Smooth muscle cell of the brain vasculature (primary cell): ENCODE measurements at places on chromosomes 1 and 21.

- DNase-seq, result no peak
Measured at GRCh38 chr1:88145752-88146151, 538.3 kb upstream of the PKN2 start.

GRCh38 chr1:64692911-64693310, 52.0 kb upstream of the RAVER2 start:
- DNase-seq, result no peak

DNA sequence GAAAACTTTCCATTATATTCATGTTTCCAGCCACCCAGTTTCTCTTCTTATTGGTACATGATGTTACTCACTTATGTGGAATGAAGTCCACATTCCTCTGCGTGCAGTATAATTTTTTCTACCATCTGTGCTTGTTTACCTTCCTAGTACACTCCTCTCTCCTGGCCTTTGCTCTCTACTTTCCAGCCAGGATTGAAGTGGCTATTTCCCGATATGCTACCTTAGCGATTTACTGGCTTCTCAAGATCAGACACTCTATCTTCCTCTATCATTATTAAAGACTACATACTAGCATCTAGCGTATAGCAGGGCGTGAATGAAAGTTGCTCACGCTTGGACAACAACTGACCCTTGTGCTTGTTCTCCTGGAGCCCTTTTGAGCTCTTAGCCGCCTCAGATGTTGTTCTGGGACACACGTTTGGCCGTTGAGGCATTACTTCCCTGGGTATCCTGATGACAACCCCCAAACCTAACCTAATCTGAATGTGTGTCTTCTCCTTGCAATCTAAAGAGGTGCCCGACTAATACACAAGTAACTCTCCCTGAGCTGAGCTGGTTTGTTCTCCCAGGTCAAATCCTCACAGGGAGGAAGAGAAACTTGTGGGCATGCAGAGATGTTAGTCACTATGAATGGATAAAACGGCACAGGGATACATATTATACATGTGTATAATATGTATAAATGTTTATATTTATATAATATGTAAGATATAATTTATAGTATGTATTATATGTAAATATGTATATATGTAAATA, 13.4 kb upstream of the MTARC2 start:
- DNase-seq, result no peak

- no peak for DNase-seq
Measured at GRCh38 chr1:52158218-52158617, 16.3 kb downstream of the ZFYVE9 start.

DNA sequence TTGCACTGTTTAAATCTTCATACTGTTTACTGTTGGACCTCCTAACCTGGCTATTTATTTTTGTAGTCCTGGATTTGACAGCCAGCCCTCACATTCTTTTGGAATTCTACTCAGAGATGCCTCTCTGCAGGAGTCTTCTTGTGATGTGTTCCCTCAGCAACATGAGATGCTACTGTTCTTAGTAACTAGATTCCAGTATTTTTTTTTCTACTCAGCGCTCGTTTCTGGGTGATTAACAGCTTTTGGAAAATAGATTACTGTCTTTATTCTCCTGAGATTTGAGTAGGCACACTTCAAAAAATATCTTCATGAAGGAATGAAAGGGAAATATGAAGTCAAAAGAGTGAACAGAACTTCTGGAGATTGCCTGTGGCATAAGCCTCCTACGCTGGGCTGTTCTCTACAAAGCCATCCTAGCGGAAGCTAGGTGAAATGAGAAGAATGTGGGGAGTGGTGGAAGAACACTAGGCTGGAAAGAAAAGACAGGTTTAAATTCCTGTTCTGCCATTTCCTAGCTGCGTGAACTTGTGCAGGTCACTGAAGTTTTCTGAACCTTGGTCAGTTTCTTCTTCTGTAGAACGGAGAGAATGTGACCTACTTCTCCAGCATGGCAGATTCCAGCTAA, 75.9 kb downstream of the LRRC8C start:
- DNase-seq, result peak; percentile 62

DNA sequence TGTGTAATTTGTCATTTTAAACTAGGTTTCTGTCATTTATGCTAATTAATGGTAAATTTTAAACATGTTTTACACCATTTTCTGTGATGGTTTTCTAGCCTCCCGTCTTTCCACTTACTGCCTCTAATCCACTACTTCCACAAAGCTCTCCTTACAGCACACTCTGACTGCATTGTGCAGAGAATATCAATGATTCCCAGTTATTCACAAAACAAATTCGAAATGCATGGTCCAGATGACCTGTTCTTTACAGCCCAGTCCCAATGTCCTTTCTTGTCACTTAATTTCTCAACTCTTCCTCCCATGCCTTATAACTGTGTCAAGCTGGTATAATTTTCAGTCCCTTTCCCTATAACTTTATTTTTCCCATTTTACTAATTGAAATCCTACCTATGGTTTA, 770.5 kb downstream of the USP25 start:
- no peak for DNase-seq

- peak; percentile 17 for DNase-seq
Measured at GRCh38 chr1:22611530-22611947, 24.9 kb upstream of the C1QA start.

- DNase-seq, result no peak
Measured at GRCh38 chr1:118841521-118841920, 146.6 kb downstream of the TBX15 start.

DNA sequence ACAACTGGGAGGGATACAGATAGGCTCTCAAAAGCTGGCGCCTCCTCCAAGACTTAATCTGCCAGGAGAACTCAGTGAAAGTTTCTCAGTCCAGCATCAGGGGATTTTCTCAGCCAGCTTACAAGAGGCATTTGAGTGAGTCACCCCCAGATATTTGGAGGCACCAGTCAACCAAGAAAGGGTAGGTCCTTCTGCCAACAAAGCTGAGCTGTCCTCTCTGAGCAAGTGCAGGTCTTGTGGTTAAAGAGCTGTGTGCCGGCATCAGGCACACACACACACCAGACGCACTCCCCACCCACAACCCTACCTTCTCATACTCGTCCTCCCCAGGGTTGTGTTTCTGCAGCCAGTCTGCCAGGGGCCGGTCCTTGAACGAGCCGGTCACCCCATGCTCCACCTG, 27.0 kb upstream of the PPP1R15B start:
- DNase-seq, result no peak

- no peak for DNase-seq
Measured at GRCh38 chr21:31570824-31571566, 88.5 kb upstream of the SOD1 start.

DNA sequence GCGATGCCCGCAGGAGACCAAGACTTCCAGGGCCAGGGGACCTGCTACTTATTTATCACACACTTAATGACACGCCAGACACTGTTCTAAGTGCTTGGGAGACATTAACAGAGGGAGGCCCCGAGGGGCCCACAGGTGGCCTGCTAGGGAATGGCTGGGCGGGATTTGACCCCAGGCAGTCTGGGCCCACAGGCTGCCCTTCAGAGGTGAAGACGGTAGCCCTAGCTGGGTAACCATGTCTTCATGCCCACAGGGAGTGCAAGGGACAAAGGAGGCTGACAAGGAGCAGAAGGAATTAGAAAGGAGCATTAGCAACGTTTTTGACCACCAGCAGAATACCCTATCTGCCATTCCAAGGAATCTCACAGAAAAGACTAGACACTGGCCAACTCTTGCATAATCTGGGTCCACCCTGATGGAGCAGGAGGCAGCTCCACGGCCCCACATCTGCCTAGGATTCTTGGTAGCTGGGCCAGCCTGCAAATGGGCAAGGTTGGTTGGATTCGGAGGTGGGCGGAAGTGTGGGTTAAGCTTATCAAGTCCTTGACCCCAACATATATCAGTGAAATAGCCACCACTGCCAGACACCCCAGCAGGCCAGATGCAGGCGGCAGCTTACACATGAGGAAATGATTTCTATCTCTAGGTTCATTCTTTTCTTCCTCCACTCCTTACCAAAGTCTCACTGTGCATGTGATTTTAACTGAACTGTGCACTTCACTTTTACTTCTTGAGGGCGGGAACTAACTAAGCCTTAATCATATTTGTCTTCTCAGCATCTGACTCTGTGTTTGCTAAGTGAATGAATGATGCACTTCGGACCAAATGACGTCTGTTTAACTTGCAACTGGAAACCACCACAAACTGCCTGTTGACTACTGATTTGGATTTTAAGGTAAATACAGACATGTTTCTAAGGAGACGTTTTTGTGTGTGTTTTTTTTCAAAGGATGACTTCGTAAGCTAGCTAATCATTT, 3.4 kb upstream of the ETS2 start:
- DNase-seq, result no peak

GRCh38 chr1:38584448-38585355, 274.9 kb downstream of the RRAGC start:
- no peak for DNase-seq

- no peak for DNase-seq
Measured at GRCh38 chr1:208010487-208011071, 99.7 kb upstream of the CD34 start.

DNA sequence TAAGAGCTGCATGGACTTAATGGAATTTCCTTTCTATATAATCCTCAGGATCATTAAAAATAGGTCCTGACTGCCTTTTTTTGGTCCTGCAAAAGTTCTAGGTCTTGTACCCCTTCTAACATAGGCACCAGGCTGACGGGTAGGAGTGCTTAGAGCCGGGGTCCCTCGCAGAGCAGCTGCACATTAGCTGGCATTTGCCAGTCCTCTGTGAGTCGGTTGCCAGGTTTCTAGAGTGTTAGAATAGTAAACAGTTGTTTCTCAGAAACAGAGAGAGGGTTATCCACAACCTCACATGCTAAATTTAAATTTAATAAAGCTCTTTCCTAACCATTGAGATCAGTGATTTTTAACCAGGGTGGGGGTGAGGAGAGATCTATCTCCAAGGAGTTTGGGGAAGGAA, 35.4 kb upstream of the HEATR1 start:
- DNase-seq, result no peak

- no peak for DNase-seq
Measured at GRCh38 chr1:207948536-207949250, 37.8 kb upstream of the CD34 start.

- DNase-seq, result no peak
Measured at GRCh38 chr21:40404396-40404800, 442.6 kb downstream of the DSCAM start.

- no peak for DNase-seq
Measured at GRCh38 chr1:117017062-117017461, 15.5 kb downstream of the CD101 start.

GRCh38 chr1:19720973-19721372, 56.3 kb downstream of the HTR6 start:
- no peak for DNase-seq

GRCh38 chr1:115593365-115594259, 48.2 kb upstream of the VANGL1 start:
- DNase-seq, result no peak
